ENCODE measurements at places on chromosomes 6 and 20.

DNA sequence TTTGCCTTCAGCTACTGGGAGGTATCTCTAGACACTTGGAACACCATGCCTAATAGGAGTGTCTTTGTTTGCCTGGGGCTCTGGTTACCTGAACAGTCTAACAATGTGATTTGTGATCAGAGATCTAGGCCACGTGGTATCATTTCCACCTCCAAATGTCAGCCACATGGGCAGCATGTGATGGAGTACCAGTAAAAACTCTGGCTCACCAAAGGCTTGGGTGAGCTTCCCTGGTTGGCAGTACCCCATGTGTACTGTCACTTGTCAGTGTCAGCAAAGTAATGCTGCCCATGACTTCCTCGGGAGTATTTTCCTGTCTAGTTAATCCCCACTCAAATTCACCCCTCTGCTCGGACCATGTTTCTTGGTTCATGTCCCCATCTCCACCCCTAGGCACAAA is 195.2 kb upstream of the LRFN2 start:
- DNase-seq = no peak

GRCh38 chr6:109300874-109301273 is 81.4 kb downstream of the CD164 start:
- no peak for DNase-seq

DNA sequence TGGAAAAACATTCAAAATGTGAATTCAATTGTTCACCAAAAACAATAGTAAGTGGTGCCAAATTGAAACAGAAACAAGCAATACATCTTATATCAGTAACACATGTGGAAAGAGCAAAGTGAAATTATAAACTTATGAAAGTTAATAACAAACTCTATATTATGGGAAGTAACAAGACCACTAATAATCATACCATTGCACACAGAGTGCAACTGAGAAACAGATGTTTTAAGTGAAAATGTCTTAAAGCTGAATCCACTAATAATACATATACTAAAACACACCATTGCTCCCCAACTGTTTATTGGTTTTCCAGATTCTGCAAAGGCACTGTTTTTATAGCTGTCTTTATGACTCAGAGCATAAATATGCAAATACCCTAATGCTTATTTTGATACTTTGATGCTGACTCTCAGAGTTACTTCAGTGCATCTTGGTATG is 292.3 kb downstream of the RFPL4B start:
- no peak for DNase-seq

- no peak for DNase-seq
Observed at GRCh38 chr20:22829356-22829755, 205.8 kb upstream of the SSTR4 start.

DNA sequence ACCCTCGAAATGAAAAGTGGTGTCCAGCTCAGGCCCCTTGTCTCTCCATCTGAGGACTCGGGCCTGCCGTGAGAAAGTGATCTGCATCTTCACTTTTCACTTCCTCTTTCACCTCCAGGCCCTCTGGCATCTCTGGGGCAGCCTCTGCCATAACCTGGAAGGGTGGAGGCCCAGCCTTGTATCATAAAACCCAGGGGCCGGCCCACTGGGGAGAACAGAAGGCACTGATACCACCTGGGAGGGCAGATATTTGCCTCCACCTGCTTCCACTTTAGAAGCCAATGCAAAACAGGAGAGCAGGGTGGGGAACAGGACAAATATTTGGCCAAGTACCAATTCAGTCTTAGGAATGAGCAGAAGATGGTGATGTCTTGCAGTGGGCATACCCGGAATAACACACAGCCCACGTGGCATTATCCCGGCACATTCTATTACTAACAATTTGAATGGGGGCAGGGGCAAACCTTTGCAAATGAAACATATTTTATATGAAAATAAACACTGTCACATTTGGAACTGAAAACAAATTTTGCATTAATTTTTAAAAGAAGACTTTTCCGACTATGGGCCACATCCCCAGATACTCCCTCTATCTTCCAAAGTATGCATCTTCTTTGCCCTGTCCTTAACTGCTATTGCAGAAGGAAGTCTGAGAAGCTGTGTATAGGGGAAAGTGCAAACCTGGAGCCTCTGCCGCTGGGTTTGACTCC is 69.2 kb upstream of the TBC1D7 start:
- no peak for DNase-seq

DNA sequence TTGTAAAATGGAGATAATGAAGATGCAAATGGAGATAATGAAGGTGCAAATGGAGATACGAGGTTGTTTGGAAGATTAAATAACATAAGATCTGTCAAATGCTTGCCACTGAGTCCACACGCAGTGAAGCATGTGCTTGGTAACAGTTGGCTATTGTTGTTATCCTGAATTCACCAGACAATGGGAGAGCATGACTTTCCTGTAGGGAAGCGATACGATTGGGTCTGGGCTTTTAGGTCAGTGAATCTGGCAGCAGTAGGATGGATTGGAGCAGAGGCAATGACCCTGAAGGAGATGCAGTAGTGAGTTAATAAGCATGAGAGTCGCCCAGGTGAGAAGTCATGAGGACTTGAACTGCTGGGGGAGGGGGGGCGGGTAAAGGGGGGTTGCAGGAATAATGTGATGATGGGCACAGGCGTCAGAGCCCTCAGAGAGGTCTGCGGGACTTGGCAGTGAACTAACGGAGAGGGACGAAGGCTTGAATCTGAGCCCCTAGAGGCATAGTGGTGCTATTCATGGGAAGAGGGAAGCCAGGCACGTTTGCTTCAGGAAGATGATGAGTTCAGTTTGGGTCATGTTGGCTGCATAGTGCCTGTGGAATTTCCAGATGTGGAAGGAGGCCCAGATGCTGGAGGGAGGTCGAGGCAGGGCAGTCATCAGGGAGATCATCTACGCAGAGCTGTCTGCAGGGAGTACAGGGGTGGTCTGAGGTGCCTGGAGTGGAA is 55.4 kb downstream of the ZDHHC14 start:
- no peak for DNase-seq

- no peak for DNase-seq
Observed at GRCh38 chr6:35610830-35611229, 77.9 kb downstream of the FKBP5 start.

DNA sequence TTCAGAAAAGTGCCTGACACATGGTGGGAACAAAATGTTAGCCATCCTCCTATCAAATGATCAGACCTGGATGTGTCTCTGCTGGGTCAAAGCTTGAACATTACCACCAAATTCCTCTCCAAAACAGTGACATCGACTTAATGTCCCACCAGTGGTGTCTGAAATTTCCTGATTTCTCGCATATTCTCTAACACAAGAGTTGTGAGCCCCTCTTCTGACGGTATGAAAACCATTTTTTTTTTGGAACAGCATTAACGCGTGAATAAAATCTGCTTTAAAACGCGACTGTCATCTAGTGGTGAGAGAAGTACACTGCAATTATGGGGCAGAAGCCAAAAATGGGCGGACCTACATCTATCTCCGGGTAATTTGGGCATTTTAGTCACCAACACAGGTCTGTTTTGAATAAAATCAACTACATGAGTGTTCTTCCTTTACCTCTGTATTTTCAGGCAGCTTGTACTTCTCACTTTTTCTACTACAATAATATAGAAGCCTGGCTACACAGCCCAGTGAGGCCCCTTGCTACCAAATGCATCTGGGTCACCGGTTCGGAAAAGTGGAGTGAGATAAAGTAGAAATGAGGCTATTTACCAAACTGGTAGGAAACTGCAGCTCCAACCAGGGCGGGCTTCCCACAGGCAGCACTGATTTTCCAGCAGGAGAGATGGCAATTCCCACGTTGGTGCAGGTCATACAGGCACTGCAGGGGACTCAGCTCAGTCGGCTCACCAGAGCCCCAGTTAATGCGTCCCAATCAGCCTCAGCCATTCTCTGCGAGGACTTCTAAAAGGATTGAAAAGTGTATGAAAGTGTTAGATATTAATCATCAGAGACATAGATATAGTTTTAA is 27.4 kb downstream of the MGME1 start:
- no peak for DNase-seq

DNA sequence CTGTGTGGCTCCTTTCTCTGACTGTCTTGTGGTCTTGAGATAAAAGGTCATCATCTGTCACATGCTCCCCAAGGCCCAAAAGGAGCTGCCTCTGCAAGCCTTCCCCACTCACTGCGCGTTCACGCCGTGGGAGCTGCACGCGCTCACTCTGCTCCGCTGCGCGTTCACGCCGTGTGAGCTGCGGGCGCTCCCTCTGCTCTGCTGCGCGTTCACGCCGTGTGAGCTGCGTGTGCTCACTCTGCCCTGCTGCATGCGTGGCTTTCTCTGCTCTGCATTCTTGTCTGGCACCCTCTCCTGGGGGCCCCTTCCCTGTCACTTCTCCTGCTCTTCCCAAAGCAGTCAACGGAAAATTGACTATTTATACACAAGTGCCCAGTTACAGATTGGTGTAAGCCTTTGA is 42.5 kb downstream of the PSMB1 start:
- no peak for DNase-seq

- DNase-seq = no peak
Observed at GRCh38 chr6:161740486-161740885, 466.6 kb upstream of the AGPAT4 start.

DNA sequence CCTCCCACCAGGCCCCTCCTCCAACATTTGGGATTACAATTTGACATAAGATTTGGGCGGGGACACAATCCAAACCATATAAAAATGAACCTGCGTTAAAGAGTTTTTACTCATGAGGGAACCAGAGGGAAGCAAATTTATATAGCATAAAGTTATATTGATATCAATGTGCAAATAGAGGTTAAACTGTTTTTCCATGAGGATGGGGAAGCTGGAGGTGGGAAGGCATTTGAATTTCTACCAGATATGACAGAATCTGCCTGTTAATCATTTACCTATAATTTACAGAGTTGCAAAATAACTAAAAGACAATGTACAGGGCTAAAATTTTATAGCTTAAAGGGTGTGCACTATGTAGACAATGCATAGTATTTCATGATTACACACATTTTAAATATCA is 322.0 kb upstream of the FKBP1C start:
- DNase-seq = no peak

All from glomerular endothelial cell (primary cell).